ENCODE measurements at places on chromosomes 3 and 15.

- no peak for DNase-seq
These were observed 115.5 kb upstream of the ABHD17C start for GRCh38 chr15:80579611-80580010.

GRCh38 chr3:23389686-23390085, 186.6 kb downstream of the UBE2E2 start:
- no peak for DNase-seq

GRCh38 chr3:139509631-139510030, 29.9 kb downstream of the RBP1 start:
- no peak for DNase-seq

DNA sequence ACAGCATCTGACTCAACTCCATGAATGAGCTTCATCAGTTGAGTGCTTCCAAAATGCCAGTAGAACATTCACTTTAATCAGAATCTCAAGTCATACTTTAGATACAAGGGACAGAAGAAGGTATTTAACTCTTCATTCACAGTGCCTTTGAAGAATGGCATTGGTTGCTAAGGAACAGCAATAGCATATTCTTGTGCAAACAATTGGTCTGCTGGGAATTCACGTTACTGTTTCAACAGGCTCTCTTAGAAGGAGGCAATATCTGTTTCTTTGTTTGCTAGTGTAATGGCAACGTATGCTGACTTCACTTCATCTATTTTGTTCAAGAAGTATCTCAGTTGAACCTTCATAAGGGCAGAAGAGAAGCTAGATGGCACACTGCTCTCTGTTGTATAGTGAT, 113.9 kb downstream of the TMEM108 start:
- no peak for DNase-seq

DNA sequence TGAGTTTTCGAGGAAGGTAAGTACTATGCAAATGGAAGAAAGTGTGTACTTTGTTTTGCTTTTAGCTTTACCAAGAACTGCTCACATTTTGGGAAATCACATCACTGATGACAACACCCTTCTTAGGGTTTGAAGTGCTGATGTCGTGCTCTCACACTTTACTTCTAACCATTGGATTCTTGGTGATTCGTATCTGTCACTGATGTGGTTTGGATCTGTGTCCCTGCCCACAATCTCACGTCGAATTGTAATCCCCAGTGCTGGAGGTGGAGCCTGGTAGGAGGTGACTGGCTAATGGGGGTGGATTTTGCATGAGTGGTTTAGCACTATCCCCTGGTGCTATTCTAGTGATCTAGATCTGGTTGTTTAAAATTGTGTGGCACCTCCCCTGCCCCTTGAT, 75.4 kb upstream of the RGMA start:
- DNase-seq, result no peak

DNA sequence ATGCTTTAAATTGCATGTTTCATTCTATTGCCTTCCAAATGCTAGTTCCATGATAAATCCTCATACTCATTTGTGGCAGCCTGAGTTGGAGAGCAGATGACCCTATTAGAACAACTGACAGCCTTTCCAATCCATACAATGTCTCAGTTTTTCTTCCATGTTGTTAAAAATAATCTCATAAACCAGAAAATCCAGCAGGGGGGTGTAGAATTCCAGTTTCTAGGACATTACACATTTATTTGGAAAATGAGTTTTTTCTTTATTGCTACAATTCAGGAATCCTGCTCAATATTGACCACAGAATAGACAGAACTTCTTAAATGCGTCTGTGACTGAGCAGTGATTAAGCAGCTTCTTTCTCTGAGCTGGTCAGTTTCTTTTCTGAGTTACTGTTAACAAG, 174.2 kb upstream of the ATP10A start:
- DNase-seq, result no peak

DNA sequence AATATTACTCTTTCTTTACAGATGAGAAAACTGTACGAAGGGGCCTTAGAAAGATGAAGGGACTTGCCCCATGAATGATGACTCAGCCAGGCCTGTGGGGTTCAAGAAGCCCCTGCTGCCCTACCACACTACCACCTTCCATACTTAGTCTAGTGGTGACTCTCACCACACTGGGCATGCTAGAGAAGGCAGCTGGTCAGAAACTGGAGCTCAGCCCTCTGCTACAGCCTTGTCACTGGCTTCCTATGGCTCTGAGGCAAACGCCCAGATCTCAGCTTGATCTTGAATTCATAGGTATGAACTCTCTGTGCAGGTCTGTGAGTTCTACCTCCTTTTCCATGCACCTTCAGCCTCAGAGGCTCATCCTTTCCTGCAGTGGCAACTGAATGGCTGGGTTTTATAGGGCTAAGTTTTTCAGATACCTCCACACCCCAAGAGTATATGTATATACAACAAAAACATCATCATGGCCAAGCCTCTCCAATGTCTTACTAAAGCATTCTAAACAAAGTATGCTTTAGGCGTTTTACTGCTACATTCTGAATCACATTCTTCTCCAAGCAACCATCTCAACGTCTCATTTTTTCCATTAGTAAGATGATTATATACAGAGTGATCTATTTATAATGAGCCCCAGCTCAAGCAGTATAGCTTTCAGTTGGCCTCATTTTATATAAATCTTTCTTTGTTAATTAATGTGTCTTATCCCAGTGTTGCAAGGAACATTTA, 234.1 kb downstream of the GREM1 start:
- no peak for DNase-seq

GRCh38 chr3:57064001-57064400, 3.5 kb downstream of the SPATA12 start:
- no peak for DNase-seq

GRCh38 chr3:50609071-50609762, 2.4 kb downstream of the CISH start:
- no peak for DNase-seq

DNA sequence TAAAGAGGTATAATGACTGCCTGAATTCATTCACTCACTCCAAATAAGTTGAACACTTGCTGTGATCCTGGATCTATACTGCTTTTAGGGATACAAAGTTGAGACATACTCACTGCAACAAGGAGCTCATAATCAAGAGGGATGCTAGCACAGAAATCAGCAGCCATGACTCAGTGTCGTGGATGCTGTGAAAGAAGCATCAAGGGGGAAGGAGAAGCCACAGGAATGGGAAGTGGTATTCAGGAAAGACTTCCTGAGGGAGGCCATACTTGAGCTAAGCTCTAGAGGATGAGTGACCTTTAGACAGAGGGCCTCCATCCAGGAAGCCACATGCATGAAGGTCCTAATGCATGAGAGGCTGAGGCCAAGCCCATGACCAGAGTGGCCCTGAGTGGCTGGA, 245.7 kb upstream of the RORA start:
- no peak for DNase-seq

- no peak for DNase-seq
These were observed 1.7 kb downstream of the DYNC1LI1 start for GRCh38 chr3:32568953-32569352.

GRCh38 chr3:52444860-52445793, at the start of gene SEMA3G:
Gene SEMA3G, minus strand, starts transcription at chr3:52445103. Its CDS starts 76 bp downstream, at chr3:52445027.
- peak; percentile 71 for DNase-seq

- no peak for DNase-seq
These were observed 507.7 kb downstream of the GRM7 start for GRCh38 chr3:7368597-7368996.

- DNase-seq, result no peak
These were observed 132.1 kb downstream of the DOCK3 start for GRCh38 chr3:50806806-50807205.

GRCh38 chr3:112572701-112573100, 10.9 kb downstream of the SLC35A5 start:
- no peak for DNase-seq

- peak; percentile 15 for DNase-seq
These were observed 6.8 kb downstream of the CACNA1D start for GRCh38 chr3:53501178-53501577.

DNA sequence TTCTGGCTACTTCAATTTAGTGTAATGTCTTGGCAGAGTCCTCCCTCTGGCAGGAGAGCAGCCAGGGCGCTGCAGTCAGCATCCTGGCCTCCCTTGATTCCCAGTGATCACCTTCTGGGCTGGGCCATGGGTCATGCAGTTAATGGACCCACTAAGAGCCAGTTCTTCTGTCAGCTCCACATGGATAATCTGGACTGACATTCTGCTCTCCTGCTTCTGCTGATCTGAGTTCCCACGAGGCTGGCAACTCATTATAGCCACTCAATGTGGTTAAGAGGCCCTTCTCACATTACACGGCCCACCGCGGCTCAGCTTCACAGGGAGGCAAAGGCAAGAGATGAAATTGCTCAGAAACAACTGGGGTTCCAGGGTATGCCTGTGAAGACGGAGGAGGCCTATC, 94.0 kb downstream of the WDR76 start:
- DNase-seq, result no peak

DNA sequence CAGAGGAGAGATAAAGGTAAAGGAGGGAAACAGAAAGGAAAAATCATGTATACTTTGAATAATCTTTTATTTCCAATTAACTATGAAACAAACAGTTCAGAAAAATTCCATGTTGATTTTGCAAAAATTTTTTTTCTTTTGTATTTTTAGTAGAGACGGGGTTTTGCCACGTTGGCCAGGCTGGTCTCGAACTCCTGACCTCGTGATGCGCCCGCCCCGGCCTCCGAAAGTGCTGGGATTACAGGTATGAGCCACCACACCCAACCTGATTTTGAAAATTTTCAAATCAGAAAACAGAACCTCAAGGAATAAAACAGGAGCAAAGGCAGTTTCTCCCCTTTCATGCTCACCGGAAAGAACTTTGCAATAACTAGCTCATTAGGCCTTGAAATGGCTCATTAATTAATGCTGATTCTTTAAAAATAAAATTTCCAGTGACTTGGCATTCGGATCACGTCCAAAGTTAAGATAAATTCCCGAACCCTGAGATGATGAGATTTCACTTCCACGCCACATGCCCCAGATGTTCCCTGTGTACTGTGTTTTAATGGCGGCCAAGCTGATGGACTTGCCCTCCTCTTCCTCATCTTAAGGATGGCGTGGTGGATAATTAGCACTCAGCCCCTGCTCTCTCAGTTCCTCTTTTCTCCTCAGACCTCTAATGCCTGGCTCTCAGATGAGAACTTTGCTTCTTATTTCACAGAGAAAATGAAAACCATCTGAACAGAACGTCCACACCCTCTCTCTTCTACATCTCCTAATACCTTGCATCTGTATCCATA, 10.8 kb downstream of the BCL2L10 start:
- DNase-seq, result no peak
